Tibial nerve (tissue), 4 donors: ENCODE measurements at places on chromosomes 16 and 17. TPM values are rescaled to one million over a fixed set of nuclear protein-coding genes. Genes with fewer than 3 reads are reported as not detected.
A peak's percentile ranks its signal among the peaks of the same experiment; 100 is the strongest.

Gene CMTM1
- total RNA-seq: 5.1 TPM

Gene HSPB9
- 0.22 TPM for total RNA-seq

Gene COL1A1
- 31.5 TPM for total RNA-seq

Gene IGF2BP1
- total RNA-seq: not detected

GRCh38 chr17:72614476-72614870 is 478.0 kb downstream of the SLC39A11 start:
- DNase-seq: no peak

GRCh38 chr16:30700491-30700890 is 1.5 kb downstream of the SRCAP start:
- DNase-seq: no peak

DNA sequence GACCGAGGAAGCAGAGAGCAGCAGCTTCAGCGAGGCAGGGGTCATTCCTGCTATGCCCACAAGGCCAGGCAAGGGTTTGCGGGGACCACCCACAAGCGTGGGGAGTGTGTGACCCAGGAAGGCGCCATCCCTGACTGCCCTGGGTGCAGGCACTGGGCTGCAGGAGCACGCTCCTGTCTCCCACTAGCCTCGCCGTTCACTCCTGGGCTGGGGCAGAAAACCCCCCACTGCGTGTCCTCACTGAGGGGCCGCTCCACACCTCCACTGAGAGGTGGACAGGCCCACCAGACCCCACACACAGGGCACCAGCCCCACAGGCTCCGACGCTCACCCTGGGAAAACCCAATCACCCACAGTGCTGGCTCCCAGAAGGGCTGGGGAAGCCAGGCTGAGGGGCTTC is 56.1 kb downstream of the KLHDC4 start:
- no peak for DNase-seq

Gene LRRC37B
- 27.6 TPM for total RNA-seq

- no peak for DNase-seq
These were observed 73.2 kb downstream of the RTN4RL1 start for GRCh38 chr17:1951920-1952319.

Gene PTX4
- not detected for total RNA-seq

Gene LGALS3BP
- 191 TPM for total RNA-seq

DNA sequence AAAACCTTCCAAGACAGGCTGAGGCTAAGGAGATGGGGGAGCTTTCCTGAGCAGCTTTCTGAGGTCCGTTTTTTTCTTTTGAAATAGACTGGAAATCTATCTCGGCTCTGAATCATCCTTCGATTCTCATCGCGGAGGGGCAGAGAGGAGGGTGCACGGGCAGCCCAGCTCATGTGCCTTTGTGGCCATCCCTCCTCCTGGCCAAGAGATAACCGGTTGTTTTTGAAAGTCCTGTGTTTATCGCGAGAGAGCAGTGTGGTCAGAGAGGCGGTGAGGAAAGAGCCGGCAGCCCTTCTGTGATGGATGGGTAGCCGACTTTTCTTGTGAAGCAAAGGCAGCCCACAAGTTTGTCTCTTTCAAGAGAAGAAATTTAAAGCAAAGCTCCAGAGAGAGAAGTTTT is 191.6 kb downstream of the CCDC182 start:
- no peak for DNase-seq

Gene HS3ST3B1
- 0.39 TPM for total RNA-seq

Gene C16orf54
- total RNA-seq: 2.8 TPM

DNA sequence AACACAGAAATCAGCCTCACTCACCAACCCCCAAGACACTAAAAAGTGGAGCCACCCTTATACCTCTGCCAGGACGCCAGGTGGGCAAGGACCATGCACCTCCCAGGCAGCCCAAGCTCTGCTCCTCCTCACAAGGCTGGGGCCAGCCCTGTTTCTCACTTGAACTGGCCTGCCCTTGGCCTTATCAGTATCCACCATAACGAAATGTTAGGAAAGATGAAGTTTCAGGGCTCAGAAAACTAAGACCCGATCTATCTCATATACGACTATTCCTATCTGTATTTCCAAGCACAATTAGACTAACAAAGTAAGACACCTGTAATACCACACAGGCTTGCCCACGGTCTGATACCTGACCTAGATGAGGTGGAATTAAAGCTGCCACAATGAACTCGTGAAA is 6.9 kb downstream of the FBXO31 start:
- no peak for DNase-seq

DNA sequence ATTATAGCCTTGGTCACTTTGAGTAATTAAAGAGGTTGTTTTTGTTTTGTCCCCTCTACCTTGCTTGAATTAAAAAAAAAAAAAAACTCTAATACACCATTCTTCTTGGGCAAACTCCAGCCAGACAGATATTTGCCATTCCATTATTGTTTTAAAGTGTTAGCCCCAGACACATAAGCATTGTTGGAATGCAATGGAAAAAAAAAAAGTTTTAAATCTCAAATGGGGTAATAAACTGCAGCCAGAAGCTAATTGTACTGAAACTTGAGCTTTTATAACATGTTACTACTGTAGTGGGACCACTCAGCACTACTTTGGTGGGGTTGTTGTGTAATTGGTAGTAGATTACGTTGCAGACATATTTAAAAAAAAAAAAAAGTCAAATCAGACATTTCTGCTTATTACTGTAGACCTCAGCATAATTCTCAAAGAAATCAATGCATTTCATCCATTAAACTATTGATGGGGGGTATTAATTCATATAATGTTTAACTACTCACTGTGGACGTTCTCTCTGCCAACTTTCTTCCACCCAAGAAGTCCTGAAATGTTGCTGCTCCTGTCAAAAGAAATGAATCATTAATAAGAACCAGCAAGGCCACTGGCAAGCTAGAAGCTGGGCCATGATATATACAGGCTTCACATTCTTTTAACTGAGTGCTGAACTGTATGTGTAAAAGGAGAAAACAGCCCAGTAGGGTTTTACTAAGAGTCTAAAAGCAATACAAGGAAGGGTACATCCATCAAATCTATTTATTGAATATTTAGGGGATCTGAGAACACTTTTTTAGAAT is 626.6 kb upstream of the SOX9 start:
- no peak for DNase-seq

GRCh38 chr16:16067127-16067526 is 117.7 kb downstream of the ABCC1 start:
- DNase-seq: no peak

DNA sequence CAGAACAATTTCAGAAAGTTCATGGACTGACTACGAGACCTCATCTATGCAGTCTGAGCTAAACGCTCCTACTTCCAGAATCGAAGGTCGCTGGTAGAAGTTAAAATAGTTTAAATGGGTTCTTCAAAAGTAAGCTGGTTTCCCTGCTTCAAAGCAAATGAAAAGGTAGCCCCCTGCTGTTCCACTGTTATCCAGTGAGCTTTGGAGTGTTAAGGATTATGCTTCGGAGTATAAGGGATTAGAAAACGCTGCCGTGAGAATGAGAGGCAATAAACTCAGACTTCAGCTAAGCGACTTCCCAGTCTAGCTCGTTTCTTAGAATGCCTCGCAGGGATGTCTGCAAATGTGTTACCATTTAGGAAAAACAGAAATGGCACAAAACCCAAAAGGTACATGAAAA is 12.4 kb downstream of the MLYCD start:
- DNase-seq: no peak

DNA sequence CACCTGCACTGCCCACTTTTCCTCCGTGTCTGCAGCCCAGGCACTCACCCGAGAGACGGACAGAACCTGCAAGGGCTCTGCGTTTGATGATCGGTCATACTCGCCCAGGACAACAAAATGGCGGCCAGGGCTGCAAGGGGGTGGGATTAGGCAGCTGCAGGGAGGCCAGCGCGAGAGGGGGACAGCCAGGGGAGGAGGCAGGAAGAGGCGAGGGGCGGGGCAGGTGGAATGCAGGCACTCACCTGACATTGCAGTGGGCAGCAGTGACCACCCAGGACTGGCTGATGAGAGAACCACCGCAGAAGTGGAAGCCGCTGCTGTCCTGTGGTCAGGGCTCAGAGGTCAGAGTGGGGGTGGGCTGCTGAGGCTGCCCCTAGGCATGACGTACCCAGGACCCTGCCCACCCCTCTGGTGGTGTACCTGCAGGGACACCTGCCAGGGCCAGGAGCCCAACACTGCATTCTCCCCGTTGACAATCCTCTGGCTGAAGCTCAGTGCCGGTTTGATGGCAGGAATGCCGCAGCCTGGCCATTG is 917 bp downstream of the CTRL start:
- no peak for DNase-seq

GRCh38 chr16:11088074-11088730 is 143.8 kb downstream of the CLEC16A start:
- no peak for DNase-seq

Gene CBX2
- 3.9 TPM for total RNA-seq

GRCh38 chr17:3667366-3668278 is 756 bp downstream of the TAX1BP3 start:
- peak; percentile 66 for DNase-seq

- DNase-seq: no peak
These were observed 51.6 kb upstream of the ETV4 start for GRCh38 chr17:43597624-43598356.

DNA sequence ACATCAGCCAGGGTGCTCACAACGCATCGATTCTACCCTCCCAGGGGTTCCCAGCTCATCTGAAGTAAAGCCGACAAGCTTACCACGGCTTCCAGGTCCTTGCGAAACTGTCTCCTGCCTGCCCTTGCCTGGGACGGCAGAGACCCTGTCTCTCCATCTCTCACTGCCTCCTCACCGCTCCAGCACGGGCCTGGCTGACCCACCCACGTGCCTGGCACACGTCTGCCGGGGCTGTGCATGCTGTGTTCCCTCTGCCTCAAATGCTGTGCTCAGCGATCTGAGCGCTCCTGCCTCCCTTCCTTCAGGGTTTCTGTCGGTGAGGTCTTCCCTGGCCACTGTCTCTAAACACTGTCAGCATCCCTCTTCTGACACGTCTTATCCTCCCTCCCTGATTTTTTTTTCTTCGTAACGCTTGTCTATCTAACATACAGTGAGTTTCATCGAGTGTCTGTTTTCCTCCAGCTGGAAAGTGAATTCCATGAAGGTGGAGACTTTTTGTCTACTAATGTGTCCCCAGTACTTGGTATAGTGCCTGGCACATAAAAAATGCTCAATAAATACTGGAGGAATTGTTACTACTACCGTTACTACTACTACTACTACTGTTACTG is 208.4 kb downstream of the IRF8 start:
- no peak for DNase-seq

Gene SEC14L5
- 13.2 TPM for total RNA-seq

DNA sequence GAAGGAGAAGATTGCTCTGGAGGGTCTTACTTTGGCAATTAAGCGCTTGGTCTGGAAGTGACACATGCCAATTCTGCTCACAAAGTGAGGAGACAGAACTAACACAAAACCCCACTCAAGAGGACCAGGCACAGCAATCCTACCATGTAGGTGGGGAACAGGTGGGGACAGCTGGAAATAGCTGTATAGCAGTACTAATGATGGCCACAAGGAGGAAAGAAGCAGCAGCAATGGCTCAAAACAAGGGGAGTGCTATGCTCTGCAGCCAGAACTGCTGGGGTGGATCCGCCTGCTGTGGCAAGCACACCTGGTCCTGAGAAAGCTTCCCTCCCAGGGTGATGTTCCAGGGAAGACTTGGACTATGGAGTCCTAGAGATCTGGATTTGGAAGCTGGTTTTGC is 17.0 kb upstream of the TMEM132E start:
- no peak for DNase-seq

- DNase-seq: no peak
These were observed 1.2 kb downstream of the AOC2 start for GRCh38 chr17:42845556-42845917.

- DNase-seq: no peak
These were observed 155.8 kb upstream of the SDK2 start for GRCh38 chr17:73799781-73800627.

GRCh38 chr17:81285179-81285878 is 9.8 kb downstream of the SLC38A10 start:
- DNase-seq: peak; percentile 58

DNA sequence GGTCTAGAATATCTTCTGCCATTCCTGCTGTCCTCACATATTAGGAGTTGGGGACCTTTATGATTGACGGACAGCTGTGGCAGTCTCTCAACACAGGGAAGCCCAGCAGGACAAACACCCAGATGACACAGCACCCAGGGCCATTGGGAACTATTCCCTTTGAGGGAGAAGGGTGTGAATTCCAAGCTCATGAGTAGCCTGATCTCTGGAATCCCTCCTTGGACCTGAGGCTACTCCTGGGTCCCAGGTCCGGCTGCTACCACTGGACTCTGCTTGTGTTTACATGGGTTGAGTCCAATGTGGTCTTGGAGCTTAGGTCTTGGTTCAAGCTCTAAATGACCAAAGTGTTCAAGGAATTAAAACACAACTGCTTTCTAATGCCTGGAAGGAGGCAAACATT is 78.9 kb downstream of the SLC6A2 start:
- no peak for DNase-seq

GRCh38 chr17:979539-980405 is at the start of gene NXN:
Gene NXN, minus strand, starts transcription at chr17:979776.
- DNase-seq: peak; percentile 80

Gene TBC1D3K
- total RNA-seq: not detected

DNA sequence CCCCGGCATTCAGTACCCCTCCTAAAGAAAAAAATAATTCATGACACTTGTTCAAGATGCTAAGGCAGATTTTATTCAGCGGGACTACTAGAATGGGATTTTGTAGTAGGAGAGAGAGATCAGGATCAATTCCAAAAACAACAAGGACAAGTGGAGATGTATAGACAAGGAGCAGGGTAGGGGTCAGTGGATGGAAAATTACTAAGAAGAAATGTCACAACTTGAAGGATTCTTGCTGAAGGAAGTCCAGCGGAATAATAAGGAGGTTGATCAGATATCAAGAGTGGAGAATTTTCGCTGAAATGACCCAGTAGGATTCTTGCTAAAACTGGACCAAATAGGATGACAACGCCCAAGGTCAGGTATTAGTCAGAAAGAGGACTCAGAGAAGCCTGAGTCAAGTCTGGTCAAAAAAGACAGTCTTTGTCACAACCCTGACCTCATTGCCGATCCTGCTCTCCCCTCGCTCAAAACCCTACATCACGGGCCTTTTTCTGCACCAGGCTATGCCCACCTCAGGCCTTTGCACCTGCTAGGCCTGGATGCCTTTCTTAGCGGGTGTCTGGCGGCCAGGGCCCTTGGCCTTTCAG is 36.9 kb downstream of the MMD start:
- DNase-seq: no peak

Gene HES7
- not detected for total RNA-seq

Gene KCNH6
- total RNA-seq: not detected

GRCh38 chr17:2262135-2262587 is 41.4 kb downstream of the SMG6 start:
- no peak for DNase-seq

DNA sequence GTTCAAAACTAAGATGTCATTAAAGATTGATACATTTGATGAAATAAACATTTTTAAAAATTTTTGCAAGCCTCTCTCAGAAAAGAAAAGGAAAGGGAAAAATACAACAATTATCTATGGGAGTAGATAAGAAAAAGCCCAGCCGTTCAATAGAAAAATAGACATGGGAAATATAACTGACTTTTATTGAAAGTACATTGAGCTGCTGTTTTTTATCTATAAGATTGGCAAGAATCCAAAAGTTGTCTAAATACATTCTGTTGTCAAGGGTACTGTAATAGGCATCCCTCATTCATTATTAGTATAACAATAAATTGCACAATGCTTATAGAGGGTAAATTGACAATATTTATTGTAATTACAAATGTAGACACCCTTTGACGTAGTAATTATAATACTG is 38.4 kb upstream of the IRX6 start:
- no peak for DNase-seq
